GM20000 (cell line): ENCODE measurements at places on chromosomes 5 and 9.

DNA sequence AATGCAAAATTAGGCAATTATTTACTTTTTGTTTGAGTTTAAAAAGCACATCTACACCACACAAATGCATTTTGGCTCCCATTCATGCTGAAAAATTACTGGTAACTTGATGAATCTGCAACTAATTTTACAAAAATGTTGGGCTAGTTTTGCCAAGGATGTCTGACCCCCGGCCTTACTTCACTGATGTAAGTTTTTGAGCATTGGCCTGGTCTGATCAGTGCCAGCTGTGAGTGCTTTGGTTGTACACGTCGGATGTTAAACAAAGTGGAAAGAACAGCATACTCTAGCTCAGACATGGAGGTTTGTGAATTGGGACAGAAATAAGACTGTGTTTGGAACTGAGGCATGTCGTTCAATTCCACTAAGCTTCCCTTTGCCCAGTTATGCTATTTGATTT is 1044.2 kb downstream of the TLE4 start:
- no peak for DNase-seq

- no peak for DNase-seq
Observed at GRCh38 chr5:136720674-136721073, 355.3 kb upstream of the TRPC7 start.

- no peak for DNase-seq
Observed at GRCh38 chr5:42887097-42887496, 75.4 kb upstream of the SELENOP start.

DNA sequence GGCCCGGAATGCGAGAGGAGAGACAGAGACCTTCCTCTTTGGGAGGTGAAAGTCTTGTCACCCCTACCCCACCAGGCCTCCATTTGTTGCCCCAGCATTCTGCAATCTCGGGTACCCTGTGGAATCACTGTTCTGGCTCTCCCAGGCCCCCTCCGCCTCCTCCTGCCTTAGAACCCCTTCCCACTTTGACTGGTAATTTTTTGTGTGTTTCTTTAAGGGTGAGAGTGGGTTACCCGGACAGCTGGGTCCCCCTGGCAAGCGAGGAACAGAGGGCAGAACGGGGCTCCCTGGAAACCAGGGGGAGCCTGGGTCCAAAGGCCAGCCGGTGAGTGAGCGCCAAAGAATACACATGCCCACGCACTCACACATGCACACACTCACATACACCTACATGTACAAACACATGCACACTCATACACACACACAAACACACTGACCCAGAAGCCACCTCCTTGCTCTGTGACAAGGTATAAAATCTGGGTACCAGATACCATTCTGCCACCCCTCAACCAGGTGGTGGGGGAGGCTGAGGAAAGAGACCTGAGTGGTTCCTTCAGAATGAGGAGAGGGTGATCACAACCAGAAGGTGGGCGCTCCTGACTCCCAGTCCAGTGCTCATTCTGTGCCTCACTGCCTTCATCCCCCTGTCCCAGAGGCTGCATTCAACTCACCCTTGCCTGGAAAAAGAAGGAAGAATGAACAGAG is 30.9 kb upstream of the ORM1 start:
- no peak for DNase-seq

GRCh38 chr9:23538067-23538402 is 288.0 kb downstream of the ELAVL2 start:
- DNase-seq, result no peak

DNA sequence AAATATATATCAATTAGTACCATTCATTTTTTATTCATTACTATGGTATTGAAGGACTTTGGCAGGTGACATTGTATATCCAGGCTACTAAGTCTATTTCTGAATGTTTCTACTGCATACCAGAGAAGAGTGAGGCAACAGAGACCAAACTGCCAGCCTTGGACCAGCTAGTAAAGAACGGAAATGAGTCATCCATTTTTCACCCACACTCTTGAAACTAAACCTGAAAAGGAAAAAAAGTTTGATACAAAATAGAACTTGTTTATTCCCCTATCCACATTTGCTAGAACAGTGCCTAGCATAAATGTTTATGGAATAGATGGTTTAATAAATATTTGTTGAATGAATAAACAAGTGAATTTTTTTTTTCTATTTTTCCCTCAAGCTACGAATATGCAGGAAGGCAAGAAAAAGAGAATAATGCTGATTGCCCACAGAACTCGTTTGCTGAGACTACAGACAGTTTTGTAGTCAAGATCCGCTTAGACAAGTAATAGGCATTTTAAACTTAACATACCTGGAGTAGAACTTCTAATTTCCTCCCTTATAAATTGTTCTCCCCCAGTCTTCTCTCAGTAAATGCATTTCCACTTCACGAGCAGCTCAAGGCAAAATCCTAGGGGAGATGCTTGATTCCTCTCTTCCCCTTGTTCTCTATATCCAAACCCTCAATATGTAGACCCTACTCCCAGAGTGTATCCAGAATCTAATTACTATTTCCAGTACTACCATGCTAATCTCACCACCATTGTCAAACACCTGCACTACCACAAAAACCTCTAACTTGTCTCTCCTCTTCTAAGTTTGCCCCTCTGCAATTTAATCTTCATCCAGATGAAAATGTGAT is 146.2 kb upstream of the RASA1 start:
- DNase-seq, result no peak

GRCh38 chr5:98631311-98632054 is 142.0 kb upstream of the RGMB start:
- no peak for DNase-seq

GRCh38 chr9:15276328-15276938 is 30.6 kb downstream of the TTC39B start:
- no peak for DNase-seq

GRCh38 chr5:57843059-57843367 is 360.4 kb upstream of the ACTBL2 start:
- no peak for DNase-seq

GRCh38 chr5:71932655-71933338 is 174.5 kb upstream of the MAP1B start:
- no peak for DNase-seq

DNA sequence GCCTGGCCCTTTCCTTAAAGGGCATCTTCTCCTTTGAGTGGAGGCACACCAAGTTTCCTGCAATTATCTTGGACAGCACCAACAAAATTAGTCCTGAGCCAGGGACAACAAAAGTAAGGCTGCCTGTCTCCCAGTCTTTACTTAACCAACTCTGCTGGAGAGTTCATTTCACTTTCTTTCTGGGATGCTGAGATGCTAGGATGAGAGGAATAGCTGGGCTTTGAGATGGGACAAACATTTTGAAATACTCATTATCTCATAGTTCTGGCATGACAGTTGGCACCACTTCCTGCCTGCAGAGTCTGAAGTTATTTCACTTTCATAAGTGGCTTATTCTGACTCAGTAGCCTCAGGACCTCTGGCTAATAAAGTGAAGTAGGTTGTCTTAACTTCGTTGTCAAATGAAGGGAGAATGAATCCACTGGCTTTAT is 157.0 kb downstream of the C9orf152 start:
- peak; percentile 51 for DNase-seq

- DNase-seq, result no peak
Observed at GRCh38 chr5:178768371-178769260, 38.2 kb upstream of the ZNF354A start.

GRCh38 chr5:141420855-141421488 is at the start of gene PCDHGA11:
TSS of gene PCDHGA11 (plus strand) at chr5:141421051. CDS start at chr5:141421228, 177 bp downstream.
- peak; percentile 72 for DNase-seq

DNA sequence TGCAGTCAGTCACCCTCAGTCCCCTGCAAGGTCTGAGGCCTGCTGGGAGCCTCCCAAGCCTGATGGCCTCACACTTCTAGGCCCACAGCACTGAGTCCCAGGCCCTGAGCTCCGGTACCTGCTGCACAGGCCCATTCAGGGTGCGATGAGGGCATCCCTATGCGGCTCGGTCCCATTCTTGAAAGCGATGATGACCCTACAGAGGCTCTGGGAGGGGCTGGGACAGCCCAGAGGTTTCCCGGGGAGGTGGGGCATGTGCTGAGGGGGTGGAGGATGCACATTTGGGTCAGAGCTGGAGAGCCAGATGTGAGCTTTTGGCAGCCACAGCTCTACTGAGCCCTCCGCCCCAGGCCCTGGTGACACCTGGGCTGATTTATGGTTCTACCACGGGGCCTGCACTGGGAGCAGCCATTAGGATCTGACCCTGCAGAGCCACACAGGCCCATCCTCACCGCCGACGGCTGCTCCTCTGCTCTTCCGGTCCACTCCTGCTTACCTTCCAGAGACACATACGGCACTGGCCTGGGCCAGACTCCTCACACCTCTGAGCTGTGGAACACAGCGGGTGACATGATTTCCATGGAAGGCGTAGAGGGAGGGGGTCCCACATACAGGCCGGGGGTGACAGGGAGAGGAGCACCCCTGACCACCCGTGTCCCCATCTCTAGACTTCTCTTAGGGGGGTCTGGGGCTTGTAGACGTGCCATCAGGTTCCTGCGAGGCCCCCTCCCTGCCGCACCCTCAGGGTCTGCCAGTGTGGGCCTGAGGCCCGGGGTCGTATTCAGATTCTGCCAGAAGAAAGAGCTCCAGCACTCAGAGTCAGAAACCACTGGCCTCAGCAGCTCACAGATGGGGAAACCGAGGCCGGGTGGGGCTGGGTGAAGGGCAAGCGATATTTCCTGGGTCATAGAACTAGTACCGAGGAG is 53.4 kb downstream of the COL23A1 start:
- DNase-seq, result no peak

GRCh38 chr9:135753391-135754105 is 51.6 kb downstream of the KCNT1 start:
- DNase-seq, result no peak

DNA sequence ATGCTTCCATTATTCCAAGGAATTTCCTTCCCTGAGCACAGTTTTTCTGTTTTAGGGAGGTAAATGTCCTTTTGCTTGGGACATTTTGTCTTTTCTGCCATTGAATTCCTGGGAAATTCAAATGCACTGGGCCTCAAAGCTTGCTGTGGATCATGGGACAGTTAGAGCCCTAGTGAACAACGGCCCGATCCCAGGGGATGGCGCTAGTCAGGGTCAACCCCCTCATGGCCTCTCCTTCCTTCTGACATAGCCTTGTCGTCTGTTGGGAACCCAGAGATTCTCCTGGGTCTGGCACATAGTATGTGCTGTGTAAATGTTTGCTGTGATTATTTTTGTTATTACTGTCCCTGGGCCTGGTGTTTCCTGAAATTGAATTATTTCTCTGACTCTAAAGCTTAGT is 30.7 kb upstream of the COL15A1 start:
- DNase-seq, result no peak

DNA sequence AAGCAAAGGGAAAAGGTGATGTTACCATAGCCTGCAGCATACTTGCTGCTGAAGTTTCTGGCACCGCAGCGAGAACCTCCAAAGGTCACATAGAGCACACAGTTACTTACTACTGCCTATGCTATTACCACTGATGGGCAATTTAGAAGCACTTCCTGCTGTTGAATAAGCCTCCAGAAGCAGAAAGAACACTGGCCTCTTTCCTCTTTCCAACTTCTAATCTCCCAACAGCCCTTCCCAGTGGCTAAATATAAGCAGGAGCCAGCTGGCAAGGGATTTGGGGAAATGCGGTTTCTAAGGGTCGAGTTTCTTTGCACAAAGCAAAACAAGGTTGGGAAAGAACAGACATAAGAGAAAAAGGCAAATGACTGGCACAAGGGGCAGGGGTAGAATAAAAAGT is 669.2 kb upstream of the ACO1 start:
- no peak for DNase-seq
